ENCODE measurements at places on chromosomes 3 and 15.

DNA sequence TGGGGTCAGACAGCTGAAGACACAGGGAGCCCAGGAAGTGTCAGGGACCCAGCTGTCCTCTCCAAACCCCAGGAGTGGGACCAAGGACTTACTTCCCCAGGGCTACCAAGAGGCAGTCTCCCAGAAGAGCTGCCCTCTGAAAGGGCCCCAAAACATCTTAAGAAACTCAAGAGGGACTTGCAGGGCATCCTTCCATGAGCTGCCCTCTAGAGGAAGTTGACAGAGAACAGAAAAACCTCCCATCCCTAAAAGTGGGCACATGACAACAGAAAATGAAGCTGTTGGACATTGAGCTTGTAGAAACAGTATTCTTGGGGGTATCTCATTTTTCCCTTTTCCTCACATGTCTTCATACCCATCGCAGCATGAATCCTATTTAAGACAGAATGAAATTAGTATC, 58.9 kb downstream of the MECOM start:
- DNase-seq = no peak

- peak; percentile 50 for DNase-seq
These were observed 3.0 kb downstream of the NAALADL2 start for GRCh38 chr3:174862101-174862500.

GRCh38 chr3:43784640-43785011, 93.9 kb downstream of the ABHD5 start:
- DNase-seq = no peak

GRCh38 chr15:66172324-66172980, 81.1 kb downstream of the MEGF11 start:
- DNase-seq = no peak

- no peak for DNase-seq
These were observed 141.6 kb upstream of the SLC2A2 start for GRCh38 chr3:171168086-171168485.

Measured in NCI-H1436 treated with DMSO at 0.1 percent for 48 hours (cell line).